GM23248 (cell line): ENCODE measurements at places on chromosomes 16 and 17. TPM values are rescaled to one million over a fixed set of nuclear protein-coding genes. Genes with fewer than 3 reads are reported as not detected.
A peak's percentile ranks its signal among the peaks of the same experiment; 100 is the strongest.

SEPTIN12 gene
- not detected in 2 replicates for polyA plus RNA-seq

SLC5A10 gene
- 0.10 TPM in 1 of 2 replicates, not detected in the other for polyA plus RNA-seq

FLOT2 gene
- polyA plus RNA-seq: 55.0 TPM in 2 replicates

OTOA gene
- polyA plus RNA-seq: not detected in 2 replicates

FAM117A gene
- polyA plus RNA-seq: 1.8 and 2.1 TPM in 2 replicates

ZFP3 gene
- 1.8 and 2.0 TPM in 2 replicates for polyA plus RNA-seq

CDRT15L2 gene
- polyA plus RNA-seq: not detected in 2 replicates

TP53TG3E gene
- polyA plus RNA-seq: not detected in 2 replicates

CHMP6 gene
- 34.0 and 37.1 TPM in 2 replicates for polyA plus RNA-seq

CFAP52 gene
- 0.76 TPM in 1 of 2 replicates, not detected in the other for polyA plus RNA-seq

ARL5C gene
- polyA plus RNA-seq: not detected in 2 replicates

OTOP3 gene
- not detected in 2 replicates for polyA plus RNA-seq

DNA sequence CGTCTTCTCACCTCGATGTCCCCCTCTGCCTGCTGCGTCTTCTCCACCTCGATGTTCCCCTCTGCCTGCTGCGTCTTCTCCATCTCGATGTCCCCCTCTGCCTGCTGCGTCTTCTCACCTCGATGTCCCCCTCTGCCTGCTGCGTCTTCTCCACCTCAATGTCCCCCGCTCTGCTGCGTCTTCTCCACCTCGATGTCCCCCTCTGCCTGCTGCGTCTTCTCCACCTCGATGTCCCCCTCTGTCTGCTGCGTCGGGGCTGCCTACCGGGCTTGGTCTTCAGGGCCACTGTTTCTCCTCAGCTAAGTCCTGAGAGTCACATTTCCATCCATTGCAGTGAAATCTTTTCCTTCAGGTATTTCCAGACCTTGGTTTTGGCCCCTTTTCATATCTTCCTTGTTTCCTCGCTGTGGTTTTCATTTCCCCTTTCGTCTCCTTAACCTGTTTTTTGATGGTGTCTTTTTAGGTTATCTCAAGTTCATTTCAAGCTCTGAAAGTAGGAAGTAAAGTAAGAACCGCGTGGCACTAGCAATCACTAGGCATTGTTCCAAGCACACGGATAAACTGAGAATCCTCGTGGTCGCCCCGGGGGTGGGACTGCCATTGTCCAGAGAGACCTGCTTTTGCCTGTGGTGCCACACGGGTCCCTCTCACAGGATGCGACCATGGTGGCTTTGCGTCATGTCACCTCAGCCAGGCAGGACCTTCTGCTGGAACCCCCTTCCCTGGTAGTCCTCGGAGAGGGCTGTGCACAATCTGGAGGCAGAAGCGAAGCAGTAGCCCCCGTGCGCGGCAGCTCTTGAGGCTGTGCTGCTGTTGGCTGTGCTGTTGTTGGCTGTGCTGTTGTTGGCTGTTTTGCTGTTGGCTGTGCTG is 9.5 kb upstream of the ZNF750 start:
- no peak for DNase-seq

DNA sequence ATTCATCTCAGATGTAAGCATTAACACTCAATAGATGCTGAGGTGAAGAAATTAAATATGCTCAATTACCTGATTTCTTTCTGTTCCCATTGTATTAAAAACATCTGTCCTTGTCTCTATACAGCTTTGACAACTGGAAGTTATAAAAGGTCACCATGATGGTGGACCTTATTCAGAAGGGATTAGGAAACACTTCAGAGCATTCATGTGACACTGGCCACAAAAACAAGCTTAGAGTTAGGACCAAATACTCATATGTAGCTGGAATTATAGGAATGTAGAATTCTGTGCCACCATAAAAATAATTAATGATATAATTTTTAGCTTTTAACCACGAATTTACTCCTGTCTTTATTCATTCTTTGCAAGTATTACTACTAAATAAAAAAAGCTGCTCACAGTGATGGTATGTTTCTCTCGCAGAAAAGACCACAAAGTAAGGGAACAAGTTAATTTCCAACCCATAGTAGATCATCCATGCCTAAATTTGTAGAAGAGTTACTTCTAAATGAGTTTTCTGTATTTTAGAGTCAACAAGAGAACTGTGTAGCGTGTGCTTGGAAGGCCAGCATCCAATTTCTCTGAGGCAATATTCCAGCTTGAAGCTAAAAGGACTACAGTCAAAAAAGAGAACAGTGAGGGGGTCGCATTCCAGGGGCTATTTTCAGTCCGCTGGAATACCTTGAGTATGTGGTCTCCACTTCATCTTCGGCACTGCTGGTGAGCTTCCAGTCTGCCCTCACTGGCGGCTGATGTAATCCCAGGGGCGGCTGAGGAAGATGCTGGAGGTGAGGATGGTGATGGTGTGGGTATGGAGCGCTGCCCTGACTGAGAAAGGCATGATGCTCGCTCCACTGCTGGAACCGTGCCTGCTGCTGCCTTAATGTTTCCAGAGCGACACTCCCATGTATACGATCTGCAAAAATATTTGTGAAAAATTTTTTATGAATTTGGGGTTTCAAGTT is 63.7 kb downstream of the CACNG1 start:
- DNase-seq: no peak

DNA sequence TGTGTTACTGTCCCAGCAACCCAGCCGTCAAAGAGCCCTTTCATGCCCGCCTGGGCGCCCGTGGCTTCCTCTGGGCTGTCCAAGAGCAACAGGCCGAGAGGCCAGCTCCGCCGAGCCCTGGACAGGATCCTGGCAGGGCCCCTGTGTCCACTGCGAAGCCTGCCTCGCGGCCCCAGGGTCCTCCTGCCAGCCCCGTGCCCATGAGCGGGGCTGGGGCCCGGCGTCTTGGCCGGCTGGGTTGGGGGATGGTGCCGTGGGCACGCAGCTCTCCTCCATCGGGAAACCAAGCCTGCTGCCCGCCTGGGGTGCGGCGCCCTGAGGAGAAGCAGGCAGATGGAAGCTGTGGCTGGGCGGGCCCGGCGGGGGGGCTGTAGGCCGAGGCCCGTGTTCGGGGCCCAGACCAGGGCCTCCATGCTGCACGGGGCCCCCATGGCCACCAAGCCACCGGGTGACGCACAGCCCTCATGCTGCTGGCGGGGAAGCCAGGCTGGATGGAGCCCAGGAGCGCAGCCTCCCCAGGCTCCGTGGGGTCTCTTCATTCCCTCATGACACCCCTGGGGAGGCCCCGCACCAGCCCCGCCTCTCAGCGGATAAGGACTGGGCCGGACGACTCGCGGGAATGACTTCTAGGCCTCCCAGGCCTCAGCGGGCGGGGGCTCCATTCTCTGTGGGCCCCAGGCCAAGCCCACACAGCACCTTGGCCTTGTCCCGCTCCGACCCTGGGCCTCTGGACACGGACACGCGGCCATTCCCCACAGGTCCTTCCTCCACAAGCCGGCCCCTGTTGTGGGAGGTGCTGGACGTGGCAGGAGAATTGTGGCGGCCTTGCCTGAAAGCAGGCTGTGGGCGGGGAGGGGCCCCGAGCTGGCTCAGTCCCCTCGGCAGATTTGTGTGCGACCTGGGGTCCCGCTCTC is at the start of gene C1QTNF8:
Gene C1QTNF8, minus strand, starts transcription at position 76 of the 914 bp plus-strand sequence. CDS start 1,322 bp downstream, outside the sequence.
- DNase-seq: no peak

DNA sequence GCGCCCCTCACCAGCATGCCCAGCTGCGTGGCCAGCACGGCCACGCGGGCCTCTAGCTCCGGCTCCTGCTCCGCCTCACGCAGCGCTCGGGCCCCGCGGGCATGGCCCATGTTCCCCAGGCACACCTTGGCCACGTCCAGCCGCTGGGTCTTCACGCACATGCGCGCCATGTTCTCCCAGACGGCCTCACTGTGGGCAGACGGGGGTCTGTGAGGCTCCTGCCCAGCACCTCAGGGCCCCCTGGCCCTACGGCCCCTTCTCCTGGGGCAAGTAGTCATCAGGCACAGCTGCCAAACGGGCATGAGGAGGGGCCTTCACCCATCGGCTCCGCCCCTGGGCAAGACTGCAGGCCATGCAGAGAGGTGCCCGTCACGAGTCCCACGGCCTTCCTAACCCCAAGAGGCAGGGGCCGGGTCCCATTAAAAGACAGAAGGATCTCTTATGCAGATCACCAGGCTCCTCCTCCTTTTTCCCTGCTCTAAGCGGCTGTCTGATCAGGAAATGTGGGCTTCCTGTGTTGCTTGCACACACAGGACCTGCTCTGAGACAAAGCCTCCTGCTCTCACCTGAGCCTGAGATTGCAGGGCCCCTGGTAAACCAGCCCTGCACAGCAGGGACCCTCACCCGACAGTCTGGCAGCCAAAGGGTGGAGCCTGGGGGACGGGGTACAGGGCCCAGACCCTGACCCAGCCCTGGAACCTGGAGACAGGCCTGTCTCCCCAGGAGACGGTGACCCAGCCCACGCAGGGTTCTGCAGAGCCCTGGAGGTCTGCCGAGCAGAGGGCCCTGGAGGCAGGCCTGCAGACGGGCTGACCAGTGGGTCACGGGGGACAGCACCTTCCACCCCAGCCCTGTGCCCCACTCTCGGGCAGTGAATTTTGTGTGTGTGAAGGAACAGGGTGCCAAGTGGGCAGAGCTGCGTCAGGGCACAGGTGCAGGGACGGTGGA is 6.6 kb upstream of the TMEM204 start:
- no peak for DNase-seq

GRCh38 chr17:19418251-19418992 is 7.4 kb downstream of the RNF112 start:
- DNase-seq: peak; percentile 94

DNA sequence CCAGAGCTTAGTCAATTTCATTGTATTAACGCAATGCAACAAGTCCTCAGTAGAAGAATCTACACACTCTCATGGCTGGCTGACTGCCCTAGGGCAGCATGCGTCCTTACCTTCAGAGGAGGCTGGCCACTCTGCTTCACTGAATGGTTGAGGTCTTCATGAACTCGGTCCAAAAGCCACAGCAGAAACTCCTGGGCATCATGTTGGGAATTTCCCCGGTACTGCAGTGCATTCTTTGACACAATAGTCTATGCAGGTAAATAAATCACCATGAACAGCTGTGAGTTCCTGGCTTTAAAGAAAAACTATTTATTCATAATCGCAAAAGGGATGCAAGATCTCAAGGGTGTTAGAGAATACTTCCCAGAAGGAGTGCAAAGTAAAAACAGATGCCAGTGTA is 41.3 kb downstream of the USP31 start:
- DNase-seq: no peak

- no peak for DNase-seq
Observed at GRCh38 chr17:74252211-74252610, 21.8 kb upstream of the DNAI2 start.

DNA sequence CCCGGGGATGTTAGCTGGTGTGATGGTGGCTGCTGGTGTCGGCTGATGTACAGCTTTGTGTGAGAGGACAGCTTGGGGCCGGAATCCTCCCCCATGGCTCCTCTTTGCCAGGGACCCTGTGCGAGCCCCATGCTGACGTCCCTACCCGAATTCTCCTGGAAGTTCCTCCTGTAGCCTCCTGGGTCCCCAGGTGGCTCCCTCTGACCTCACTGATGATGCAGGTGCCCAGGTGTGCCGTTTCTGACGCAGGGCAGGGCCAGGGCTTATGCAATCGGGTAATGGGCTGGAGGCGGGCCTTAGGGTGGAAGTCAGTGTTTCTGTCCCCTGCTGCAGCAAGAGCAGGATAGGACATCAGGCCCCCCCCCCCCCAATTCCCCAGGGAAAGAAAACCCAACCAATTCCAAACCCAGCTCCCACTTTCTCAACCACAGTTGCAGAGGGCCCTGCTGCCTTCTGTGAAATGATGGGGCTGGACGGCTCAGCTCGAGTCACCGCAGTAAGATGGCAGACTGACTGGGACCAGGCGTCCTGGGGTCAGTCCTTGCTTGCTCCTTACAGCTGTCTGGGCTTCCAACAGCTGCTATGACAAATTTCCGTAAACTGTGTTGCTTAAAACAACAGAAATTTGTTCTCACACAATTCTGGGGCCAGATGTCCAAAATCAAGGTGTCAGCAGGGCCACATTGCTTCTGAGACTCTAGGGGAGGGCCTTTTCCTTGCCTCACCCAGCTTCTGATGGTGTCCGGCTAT is 139.0 kb upstream of the PLCG2 start:
- no peak for DNase-seq

DNA sequence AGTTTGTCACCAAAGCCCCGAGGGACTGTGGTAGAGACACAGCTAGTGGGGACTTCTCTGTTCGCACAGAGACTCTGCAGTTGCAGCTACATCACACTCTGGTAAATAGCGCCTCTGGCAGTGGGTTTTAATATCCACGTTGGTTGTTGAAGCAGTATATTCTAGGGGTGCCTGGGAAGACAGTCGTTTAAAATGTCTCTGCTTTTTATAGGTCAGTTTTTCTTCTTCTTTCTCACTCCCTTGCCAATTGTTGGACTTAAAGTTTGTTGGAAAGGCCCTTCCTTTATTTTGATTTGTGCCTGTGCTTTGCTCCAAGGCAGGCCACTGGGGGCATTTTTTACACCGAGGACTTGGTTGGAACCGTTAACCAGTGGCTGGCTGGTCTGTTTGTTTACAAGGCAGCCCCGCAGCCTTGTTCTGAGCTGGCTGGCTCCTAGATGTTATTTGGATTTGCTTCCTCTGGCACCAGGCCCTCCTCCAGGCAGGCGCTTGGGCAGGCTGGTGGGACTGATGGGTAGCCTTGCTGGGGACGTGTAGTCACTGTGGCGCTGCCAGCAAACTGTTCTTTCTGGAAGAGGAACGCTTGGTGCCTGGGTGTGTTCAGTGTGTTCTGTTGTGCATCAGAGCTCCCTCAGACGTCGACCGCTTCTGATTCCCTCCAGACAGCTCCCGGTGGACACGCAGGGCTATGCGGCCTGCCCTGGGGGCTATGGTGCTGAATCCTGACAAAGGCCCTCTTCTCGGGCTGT is 218.2 kb upstream of the CHMP6 start:
- DNase-seq: peak; percentile 54

DNA sequence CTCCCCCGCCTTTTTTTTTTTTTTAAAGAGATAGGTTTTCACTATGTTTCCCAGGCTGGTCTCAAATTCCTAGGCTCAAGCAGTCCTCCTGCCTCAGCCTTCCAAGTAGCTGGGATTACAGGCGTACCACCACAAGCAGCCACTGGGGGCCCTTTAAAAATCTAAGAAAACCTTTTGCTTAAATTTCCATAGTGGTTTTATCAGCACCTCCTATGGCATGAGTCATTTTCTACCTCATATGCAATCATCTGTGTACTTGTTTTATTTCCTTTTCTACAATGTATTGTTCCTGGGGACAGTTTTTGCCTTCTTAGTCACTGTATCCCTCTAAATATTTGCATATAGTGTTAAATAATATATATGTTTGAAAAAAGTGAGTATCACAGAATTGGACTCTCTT is 29.2 kb downstream of the GNA13 start:
- peak; percentile 81 for DNase-seq

DNA sequence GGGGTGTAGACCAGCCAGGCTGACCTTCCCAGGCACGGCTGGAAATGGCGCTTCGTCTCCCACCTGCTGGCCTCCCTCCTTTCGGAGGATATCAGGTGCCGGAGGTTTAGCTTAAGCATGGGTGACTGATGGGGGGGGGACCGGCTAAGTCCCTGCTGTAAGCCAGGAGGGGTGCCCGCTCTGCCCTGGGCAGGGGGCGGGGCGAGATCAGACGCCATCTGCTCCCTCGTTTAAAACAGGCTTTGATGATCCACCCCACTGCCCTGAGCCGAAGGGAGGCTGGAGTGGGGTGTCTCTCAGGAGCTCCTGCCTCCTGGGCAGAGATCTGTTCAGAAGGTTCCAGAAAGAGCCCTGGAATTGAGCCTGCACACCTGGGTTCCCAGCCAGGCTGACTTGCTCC is 26.0 kb downstream of the C16orf74 start:
- DNase-seq: no peak

- DNase-seq: peak; percentile 73
Observed at GRCh38 chr17:29292071-29292991, 1.6 kb downstream of the NUFIP2 start.
